ENCODE measurements at places on chromosomes 1 and 21.

- DNase-seq = no peak
Measured at GRCh38 chr1:233209481-233209880, 86.0 kb downstream of the PCNX2 start.

- DNase-seq = peak; percentile 24
Measured at GRCh38 chr1:59342801-59343575, 46.1 kb downstream of the FGGY start.

GRCh38 chr1:59013276-59013927, 229.6 kb upstream of the JUN start:
- DNase-seq = peak; percentile 48

GRCh38 chr1:6419804-6420453, at the start of gene HES2:
HES2 (minus strand) TSS chr1:6419919; CDS start chr1:6419820, 99 bp downstream.
- peak; percentile 39 for DNase-seq

DNA sequence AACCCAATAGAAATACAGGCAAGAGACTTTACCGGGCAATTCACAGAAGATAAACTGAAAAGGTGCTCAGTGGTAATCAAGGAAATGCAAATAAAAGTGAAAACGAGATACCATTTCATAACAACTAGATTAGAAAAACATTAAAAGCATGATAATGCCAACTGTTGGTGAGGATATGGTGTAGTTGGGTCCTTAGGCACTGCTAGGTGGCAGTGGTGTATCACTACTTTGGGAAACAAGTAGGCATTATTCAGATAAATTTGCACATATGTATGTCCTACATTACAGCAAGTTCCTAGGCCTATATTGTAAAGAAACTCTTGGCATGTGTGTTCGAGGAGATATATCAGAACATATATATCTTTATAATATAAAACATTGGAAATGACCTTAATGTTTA, 31.0 kb downstream of the AZIN2 start:
- no peak for DNase-seq

DNA sequence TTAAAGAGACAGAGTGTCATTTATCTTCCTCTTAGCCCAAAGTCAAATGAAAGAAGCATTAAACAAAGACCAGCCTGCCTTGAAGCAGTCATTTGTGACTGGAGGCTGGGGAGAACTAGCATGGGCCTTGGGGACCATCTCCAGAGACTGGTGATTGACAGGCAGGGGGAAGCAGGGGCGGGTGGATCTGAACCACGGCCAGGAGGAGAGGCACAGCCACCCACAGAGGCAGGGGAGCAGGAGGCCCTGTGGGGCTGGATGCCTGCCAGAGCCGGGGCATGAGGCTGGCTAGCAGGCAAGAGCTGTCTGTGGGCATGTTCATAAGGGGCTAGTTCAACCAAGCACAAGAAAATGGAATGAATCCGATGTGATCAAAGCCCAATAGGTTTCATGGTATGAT, 73.9 kb downstream of the PLXNA2 start:
- DNase-seq = peak; percentile 79

DNA sequence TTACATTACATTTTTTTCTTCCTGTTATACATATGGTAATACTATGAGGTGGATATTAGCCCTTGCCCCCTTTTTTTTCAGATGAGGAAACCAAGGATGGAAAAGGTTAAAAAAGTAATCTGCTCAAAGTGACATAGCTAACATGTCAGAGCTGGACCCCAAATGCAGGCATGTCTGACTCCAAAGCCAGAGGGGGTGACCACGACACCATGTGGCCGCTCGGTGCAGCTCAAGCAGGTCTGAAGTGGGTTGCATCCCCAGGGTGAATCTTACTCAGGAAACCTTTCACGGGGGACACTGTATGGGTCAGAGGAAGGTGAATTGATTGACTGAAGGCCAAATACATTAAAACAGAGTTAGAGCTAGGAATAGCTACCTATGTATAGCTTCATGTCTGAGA, 34.8 kb downstream of the CD34 start:
- no peak for DNase-seq

GRCh38 chr1:218751208-218751948, 406.2 kb downstream of the TGFB2 start:
- DNase-seq = no peak

GRCh38 chr1:214568328-214568727, 16.9 kb upstream of the PTPN14 start:
- no peak for DNase-seq

GRCh38 chr1:24465099-24465498, 37.5 kb upstream of the RCAN3 start:
- no peak for DNase-seq

GRCh38 chr1:67618285-67619018, 66.5 kb upstream of the GADD45A start:
- peak; percentile 79 for DNase-seq

DNA sequence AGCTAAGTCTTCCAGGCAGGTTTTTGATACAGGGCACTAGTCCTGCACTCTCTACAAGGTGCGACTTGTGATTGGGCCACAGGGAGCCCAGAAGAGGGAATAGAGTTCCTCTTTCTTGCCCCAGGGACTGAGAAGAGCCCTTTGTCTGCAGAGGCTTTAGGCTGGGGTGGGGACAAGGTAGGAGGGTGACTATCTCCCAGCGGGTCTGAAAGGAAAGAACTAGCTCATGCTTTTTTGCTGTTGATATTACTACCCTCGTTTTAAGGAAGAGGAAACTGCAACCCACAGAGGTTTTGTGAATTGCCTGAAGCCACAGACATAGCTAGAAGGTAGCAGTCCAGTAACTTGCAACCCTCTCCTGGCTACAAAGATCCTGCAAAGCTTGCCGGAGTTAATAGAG, 615.2 kb downstream of the MATN1 start:
- no peak for DNase-seq

- peak; percentile 40 for DNase-seq
Measured at GRCh38 chr1:70504821-70505193, 93.7 kb downstream of the CTH start.

GRCh38 chr21:37337831-37338230, 28.7 kb upstream of the DYRK1A start:
- DNase-seq = peak; percentile 13

GRCh38 chr1:179883040-179883744, 1.1 kb downstream of the TOR1AIP1 start:
- no peak for DNase-seq

DNA sequence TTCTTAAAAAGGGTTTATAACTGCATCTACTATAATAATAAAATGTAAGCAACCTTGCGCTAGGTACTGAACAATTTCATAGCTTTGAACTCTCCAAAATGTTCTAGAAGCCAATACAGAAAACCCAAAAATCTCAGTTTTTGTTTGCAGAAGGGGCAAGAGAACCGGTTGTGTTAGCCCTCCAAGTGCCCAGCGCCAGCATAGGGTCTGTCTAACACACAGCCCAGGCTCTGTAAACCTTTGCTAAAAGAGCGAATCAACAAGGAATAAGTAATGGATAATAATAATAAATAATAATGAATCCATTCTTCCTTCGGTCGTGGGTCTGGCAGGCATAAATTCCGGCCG, 333 bp upstream of the CHAF1B start:
- DNase-seq = no peak

Measured in myocyte (in vitro differentiated cells).